CD4-positive, alpha-beta T cell treated with Interleukin-4 for 4 hours (primary cell): ENCODE measurements at places on chromosomes 3 and 15.

DNA sequence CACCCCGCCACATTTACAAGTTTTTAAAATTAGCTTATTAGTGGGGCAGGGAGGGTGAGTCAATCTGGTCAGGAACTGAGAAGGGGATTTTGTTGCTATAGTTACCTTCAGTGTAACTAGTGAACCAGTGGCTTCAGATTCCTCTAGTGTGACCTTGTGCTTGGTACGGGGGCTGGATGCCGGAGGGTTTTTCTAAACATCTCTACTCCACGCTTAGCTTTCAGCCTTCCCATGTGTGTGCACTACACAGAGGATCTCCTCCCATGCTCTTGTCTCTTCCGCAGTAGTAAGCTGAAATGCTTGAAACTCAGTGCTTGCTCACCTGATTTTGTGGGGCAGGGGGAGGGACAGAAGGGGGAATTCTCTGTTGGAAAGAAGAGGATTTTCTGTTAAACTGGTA lies 67.9 kb upstream of the AKAP13 start:
- peak; percentile 61 for DNase-seq

GRCh38 chr15:101105059-101105891 lies 146.6 kb downstream of the CHSY1 start:
- no peak for DNase-seq

GRCh38 chr3:26193558-26193957 lies 403.7 kb downstream of the OXSM start:
- no peak for DNase-seq

DNA sequence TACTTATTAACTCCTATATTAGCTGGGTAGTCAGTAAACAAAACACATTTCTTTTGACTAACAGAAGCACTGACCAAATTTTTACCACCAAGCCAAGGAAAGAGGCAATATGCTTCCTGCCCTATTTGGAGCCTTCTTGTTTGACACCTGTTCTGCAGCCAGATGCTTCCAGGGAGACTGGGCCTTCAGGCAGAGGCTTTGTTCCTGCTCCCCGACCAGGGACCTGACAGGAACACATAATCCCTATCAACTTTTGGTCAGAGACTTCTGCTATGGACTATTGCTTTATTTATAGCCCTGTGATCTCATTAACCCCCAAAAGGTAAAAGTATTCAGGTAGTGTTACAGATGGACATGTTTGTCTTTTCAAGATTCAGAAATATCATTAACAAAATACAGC lies 541.3 kb downstream of the NTRK3 start:
- no peak for DNase-seq

DNA sequence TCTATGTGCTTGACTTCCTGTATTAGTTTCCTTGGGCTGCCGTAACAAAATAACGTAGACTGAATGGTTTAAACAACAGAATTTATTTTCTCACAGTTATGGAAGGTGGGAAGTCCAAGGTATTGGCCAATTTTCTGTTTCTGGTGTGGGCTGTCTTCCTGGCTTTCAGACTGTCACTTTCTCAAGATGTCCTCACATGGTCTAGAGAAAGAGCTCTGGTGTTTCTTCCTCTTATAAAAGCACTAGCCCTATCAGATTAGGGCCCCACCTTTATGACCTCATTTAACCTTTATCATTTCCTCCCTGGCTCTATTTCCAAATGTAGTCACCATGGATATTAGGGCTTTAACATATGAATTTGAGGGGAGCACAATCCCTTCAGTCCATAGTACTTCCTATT lies 54.6 kb downstream of the SPRED1 start:
- DNase-seq = no peak

DNA sequence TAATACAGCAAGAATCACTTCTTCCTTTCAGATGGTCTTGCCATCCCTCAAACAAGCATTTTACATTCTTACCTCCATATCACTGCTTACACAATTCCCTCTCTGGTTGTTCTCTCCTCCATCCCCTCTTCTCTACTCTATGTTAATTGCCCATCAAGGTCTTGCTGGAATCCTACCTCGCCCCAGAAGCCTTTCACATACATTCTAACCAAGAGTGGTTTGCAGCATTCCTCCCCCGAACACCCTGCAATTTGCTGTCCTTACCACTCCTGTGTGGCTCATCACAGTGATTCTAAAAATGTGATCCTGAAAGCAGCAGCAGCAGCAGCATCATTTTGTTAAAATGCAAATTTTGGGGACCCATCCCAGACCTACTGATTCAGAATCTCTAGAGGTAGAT lies 30.6 kb downstream of the TNIK start:
- DNase-seq = no peak
